ENCODE measurements at places on chromosomes 16 and 17.

DNA sequence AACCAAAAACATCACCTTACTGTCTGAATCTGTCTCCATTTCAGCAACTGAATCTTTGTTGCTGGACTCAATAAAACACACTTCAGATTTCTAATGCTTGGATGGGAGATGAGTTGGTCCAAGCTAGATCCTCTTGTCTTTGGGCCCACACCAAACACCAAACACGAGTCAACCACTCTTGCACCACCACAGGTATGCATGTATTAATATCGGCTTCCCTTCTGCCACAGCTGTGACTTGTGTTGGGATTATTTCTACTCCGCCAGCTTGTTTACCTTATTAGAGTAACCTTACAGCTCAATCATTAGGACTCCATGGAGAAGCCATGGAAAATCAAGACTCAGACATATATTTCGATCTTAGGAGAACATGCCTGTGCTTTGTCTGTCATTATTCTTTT, 49.9 kb downstream of the XYLT1 start:
- DNase-seq: no peak

GRCh38 chr17:9115214-9116191, 94.2 kb downstream of the NTN1 start:
- no peak for DNase-seq

GRCh38 chr17:43661699-43662412, at the start of gene MEOX1:
Gene MEOX1 (minus strand): TSS chr17:43661922. CDS start chr17:43661534, 388 bp downstream.
- DNase-seq: no peak

DNA sequence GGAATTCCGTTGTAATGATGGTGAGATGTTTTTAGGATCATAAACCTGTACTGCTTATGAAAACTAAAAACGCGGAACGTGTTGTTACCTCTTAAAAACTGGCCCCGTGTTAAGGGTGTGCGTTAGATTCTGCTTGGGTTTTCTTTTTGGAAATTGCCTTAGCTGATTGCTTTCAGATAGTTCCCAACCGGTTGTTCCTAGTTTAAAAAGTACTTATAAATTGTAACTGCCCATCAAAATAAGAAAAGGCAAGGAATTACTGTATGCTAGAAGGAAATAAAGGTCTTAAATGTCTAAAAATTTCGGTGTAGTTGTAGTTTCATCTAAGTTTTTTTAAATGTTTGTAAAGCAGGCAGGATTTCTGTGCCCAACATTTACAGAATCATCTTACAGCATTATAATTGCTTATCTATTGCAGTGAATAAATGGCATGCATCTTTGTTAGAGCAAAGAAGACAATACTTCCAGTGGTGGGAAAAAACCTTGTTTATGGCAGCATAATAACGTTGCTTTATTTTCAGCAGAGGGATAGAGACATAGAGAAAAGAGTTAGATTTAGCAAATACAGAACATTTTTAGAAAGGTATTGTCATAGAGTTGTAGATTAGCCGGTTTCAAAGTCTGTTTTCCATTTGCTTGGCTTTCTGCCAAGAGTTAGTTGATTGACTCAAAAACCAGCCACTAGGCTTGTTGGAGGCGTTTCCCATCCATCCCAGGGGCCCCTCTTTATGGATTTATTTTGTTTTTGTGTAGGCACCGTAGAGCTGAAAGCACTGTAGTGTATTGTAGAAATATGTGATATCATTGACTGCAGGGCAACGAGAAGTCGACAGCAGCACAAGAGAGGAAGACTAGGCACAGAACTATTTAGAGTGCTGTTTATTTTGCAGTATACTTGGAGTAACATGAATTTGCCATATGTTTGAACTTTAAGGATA, 1.7 kb downstream of the PPM1D start:
- DNase-seq: no peak

DNA sequence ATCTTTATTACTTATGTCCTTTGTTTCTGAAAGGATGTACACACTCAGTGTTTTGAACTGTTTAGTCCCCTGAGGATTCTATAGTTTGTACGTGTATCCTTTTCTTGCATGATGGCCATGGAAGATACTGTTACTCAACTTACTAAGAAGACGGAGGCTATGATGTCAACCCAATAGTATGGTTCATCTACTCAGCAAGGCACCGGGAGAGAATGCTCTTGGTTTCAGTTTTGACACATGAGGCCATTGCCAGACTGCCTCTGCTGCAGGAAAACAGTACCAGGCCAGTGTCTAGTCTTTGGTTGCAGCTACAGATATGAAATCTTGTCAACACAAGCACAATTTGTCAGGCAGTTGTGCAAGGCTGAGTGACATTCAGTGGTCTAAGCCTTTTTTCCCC, 134.5 kb downstream of the MRTFB start:
- DNase-seq: no peak

- no peak for DNase-seq
Measured at GRCh38 chr16:27351989-27352388, 38.2 kb downstream of the IL4R start.

GRCh38 chr16:4058386-4058785, 57.9 kb downstream of the ADCY9 start:
- DNase-seq: no peak

DNA sequence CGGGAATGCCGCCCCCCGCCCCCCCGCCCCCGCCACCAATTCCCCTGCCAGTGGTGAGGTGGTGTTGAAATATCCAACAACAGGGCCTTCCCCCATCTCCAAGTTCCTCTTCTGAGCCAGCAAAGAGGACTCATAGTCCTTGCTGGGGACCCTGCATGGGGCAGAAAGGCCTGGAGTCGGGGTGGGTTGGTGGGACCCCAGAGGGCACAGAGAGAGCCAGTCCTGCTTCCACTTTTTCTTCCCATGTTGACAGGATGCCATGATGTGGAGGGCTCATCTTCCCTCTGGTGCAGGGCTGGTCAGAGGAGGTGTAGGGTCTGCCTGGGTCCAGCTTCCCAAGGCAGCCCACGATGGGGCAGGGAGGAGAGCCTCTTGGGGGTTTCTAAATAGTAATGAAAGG, 49.0 kb upstream of the PIK3R6 start:
- DNase-seq: no peak

GRCh38 chr17:30209930-30210329, 25.6 kb downstream of the SLC6A4 start:
- no peak for DNase-seq

- DNase-seq: peak; percentile 98
Measured at GRCh38 chr17:4967539-4968485, at the start of gene SPAG7. Gene SPAG7 (minus strand): TSS chr17:4967817. CDS start chr17:4967804, 13 bp downstream.

DNA sequence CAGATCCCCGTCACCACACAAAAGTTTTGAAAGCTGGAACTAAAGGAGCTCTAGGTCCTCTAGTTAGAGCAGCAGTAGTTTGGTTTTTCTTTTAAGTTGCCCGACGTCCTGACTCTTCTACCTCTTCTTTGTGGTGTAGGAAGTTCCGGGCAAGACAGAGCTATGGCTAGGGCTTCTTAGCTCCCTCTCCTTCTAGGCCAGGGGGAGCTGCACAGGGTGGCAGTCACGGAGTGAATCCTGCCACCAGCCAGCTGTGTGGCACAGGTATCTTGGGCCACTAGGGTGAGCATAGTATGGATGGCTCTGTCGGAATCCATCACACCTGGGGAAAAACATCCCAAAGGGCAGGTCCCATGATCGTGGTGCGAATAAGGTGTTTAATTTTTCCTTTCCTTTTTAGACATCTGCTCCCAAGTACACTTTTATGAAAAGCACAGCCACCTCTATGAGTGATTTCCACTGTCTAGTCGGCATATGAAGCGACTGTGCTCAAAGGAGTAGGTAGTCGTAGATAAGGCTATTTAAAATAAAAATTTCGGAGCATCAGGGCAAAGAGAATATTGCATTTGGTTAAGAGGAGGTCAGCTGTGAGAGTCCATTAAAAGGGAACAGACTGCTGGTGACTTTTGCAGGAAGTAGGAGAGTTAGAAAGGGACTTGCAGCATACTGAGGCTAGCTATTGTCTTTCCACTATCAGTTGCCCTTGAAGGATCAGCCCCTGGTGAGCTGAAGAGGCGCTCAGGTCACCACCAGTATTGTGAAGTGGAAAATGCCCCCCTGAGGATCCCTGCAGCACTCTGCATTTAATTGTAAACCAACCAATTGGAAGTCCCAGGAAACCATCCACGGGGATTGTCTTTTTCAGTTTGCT, 2.1 kb downstream of the PRKCA start:
- no peak for DNase-seq

DNA sequence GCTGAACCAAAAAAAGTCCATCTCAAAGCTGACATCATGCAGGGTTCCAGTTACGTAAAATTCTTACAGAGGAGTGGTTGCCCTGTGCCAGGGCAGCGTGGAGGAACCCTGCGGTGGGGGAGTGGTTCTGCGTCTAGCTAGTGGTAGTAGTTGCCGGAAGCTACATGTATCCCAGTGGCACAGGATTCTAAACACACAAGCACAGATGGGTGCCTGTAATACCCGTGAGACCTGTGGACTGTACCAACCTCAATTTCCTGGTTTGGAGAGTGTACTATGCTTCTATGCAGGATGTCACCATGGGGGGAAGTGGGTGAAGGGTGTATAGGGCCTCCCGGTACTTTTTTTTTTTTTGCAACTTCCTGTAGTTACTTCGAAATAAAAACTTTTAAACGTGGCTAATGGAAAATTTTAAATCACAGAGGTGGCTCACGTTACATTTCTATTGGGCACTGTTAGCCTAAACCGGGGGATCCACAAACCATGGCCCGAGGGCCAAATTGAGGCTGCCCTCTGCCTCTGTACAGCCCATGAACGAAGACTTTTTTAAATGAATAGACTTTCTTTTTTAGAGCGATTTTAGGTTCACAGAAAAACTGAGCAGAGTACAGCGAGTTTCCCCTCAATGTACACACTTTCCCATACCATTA, 38.5 kb downstream of the TBC1D16 start:
- no peak for DNase-seq

GRCh38 chr17:29620271-29620670, 2.4 kb downstream of the CORO6 start:
- DNase-seq: no peak

DNA sequence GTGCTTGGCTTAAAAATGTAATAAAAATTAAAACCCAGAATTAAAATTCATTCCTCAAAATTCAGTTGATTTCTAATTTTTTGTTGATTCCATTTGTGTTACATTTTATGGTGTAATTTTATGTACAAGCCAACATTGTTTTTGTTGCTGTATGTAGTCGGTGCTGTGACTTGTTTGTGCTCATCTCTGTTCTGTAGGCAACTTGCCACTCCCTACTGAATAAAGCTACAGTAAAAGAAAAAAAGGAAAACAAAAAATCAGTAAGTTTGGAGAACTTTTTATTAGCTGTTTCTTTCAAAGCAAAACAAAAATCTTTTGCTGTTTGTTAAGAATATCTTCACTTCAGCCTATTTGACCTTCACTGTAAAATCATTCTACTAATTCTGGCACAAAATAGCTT, 44.3 kb downstream of the OMG start:
- DNase-seq: no peak

GRCh38 chr16:82773018-82773417, 146.2 kb downstream of the CDH13 start:
- no peak for DNase-seq

- DNase-seq: no peak
Measured at GRCh38 chr17:61496174-61496956, 44.1 kb downstream of the TBX4 start.

DNA sequence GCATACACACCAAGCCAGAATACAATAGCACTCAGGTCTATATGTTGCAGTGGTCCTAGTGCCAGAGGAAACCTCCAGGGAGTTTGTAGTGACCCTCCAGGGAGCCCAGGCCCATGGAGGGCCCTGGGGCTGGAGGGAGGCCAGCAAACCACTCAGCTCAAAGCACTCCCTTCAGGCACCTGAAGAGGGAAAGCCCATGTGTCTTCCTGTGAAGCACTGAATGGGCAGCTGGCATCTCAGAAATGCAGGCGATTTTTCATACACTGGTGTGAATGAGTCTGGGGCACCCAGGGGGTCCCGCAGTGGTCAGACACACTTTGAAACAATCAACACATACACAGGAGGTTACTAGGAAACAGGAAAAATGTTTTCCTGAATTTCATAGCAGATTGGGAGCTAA, 12.8 kb downstream of the TBC1D26 start:
- DNase-seq: no peak

- no peak for DNase-seq
Measured at GRCh38 chr16:13571036-13571435, 348.9 kb upstream of the ERCC4 start.

- DNase-seq: peak; percentile 80
Measured at GRCh38 chr17:40219594-40220338, 662 bp downstream of the WIPF2 start.

GRCh38 chr16:53309457-53309856, 124.8 kb upstream of the RBL2 start:
- no peak for DNase-seq

- DNase-seq: no peak
Measured at GRCh38 chr16:56848029-56848936, 16.7 kb upstream of the SLC12A3 start.

DNA sequence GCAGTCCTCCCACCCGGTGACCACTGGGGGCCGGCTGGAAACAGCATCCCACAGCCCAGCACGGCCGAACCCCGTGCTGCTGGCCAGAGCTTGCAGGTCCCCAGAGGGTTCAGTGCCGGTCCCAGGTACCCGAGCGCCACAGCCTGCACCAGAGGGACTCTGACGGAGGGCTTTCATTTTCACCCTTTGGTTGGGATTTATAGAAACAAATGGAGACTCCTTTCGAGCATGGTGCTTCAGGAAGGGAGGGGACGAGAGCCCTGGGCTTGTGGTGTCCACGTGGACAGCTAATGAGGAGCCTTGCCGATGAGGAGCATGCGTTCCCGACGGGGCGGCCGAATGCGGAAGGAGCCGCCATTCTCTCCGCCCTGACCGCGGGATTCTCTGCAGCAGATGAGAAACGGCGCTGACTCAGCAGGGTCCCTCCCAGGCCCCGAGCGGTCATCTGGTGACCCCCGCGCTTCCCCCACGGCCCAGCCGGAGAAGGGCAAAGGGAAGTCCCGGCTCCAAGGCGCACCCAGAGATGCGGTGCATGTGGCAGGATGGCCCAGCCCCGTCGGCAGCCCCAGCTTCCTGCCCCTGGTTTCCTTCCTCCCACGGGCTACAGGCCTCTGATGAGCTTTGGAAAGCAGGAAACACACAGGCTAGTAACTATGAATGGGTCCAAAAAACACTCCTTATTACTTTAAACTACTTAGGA, 9.8 kb downstream of the SLC38A10 start:
- peak; percentile 84 for DNase-seq

DNA sequence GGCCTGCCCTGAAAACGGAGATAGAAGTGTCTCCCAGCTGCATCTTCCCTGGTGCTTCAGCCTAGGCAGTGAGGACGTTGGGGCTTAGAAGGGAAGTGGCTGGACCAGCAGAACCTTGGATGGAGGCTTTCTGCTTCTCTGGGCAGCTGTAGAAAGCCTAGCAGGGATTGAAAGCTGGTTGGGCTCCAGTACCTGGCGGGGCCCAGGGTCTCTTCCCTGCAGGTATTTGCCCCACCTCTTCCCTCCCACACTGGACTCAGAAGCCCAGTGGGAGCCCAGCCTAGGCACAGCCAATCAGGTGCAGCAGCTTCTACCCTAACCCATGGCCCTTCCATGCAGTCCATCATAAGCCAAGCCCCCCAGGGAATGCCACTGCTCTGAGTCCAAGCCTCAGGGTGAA, 190.3 kb upstream of the IRX6 start:
- no peak for DNase-seq

GRCh38 chr17:2805961-2806360, 9.7 kb downstream of the RAP1GAP2 start:
- DNase-seq: no peak

GRCh38 chr17:75153780-75154194, 525 bp downstream of the JPT1 start:
- no peak for DNase-seq

Measured in coronary artery (tissue), 2 donors.